ENCODE measurements at places on chromosomes 11 and 22. TPM values are rescaled to one million over a fixed set of nuclear protein-coding genes. Genes with fewer than 3 reads are reported as not detected.
A peak's percentile ranks its signal among the peaks of the same experiment; 100 is the strongest.

Gene OR51E2
- total RNA-seq, result not detected

Gene TRIM3
- total RNA-seq, result 16.5 TPM

Gene HTR3A
- 0.35 TPM for total RNA-seq

Gene FUT4
- 8.0 TPM for total RNA-seq

Gene GLB1L2
- total RNA-seq, result 4.3 TPM

Gene WNT7B
- total RNA-seq, result 16.7 TPM

Gene LMO1
- total RNA-seq, result not detected

Gene OR52I2
- not detected for total RNA-seq

Gene PPARA
- total RNA-seq, result 9.2 TPM

Gene TRPM5
- total RNA-seq, result not detected

Gene RNF215
- total RNA-seq, result 29.3 TPM

Gene OR4A16
- not detected for total RNA-seq

Gene CBLIF
- total RNA-seq, result not detected

Gene CYTH4
- total RNA-seq, result not detected

Gene TMPRSS13
- total RNA-seq, result 0.17 TPM

Gene YPEL1
- total RNA-seq, result 1.0 TPM

Gene CAPRIN1
- 193 TPM for total RNA-seq

DNA sequence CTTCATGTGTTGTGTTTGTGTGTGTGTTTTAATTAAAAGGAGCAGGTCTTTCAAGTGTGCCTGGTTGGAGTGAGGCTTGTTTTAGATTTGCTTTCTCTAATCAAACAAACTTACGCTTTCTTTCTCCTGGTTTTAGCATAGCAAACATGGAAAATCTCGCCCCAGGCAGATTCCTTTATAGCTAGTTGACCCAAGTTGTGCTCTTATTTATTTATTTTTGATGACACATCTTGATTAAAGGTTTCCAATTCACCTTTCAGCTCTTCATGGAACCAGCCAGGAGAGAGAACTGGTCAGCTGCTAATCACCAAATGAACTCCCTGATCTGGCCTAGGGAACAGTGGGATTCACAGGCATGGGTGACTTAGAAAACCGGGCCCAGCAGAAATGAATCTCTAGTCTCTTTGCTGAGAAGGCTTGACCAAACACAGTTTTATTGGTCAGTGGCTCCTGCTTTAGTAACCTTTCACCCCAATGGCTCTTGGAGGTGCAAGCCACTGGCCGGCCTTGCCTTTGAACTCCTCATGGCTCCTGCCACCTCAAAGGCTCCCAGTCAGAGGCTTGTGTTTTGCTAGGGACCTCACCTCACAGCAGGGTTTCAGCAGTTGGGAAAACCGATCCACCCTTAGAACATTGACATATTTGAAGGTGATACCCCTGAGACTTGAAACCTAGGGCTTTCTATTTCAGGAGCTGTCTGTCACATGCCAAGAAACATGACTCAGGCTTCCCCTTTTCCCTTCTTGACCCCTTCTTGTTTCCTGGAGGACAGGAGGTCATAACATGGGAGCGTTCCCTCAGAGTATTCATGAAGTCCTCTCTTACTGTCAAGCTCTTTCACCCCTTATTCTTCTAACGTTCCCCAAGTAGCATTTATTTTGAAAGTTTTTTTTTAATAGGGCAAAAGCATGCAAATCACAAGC lies 48.8 kb downstream of the EXT2 start:
- peak; percentile 69 for DNase-seq

- no peak for DNase-seq
These were observed 79.1 kb downstream of the MSANTD4 start for GRCh38 chr11:105942921-105943320.

DNA sequence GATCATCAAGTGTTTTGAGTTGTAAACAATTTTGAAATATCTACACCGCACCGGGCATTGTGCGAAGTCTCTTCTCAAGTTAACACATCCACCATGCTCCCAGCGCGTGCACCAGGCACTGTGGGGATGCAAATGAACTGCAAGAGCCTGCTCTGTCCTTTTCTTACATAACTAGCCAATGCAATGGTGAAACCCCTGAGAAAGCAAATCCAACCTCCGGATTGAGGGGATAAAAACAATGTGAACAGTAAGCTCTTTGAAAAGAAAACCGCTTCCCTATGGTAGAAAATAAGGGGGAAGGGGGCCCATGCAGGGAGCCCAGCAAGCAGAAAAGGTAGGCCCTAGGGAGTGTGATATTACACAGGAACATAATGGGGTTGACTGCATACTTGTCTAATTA lies 274.9 kb upstream of the MPPED2 start:
- no peak for DNase-seq

DNA sequence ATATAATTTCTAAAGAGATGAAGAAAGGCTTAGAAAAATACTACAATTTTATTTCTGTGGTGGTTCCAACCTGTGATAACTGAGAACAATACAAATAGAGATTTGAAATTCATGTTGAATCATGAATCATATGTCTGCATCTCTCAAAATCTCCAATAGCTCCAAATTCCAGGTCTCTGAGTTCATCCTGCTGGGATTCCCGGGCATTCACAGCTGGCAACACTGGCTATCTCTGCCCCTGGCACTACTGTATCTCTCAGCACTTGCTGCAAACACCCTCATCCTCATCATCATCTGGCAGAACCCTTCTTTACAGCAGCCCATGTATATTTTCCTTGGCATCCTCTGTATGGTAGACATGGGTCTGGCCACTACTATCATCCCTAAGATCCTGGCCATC lies at the start of gene OR56B1:
OR56B1 (plus strand) TSS at position 53 of the 400 bp plus-strand sequence; CDS start at position 122, 69 bp downstream.
- DNase-seq, result no peak

GRCh38 chr22:40210818-40211217 lies 33.1 kb downstream of the TNRC6B start:
- no peak for DNase-seq

- DNase-seq, result no peak
These were observed 74.5 kb upstream of the ARFGAP3 start for GRCh38 chr22:42931421-42932196.

- DNase-seq, result peak; percentile 67
These were observed 11.8 kb downstream of the TBC1D10A start for GRCh38 chr22:30314915-30315314.

- DNase-seq, result no peak
These were observed 67.9 kb upstream of the WNT7B start for GRCh38 chr22:46044621-46045458.

GRCh38 chr11:69965821-69966582 lies 112.1 kb upstream of the ANO1 start:
- DNase-seq, result no peak

- DNase-seq, result no peak
These were observed 34.2 kb downstream of the TMEM184B start for GRCh38 chr22:38238519-38239071.

- no peak for DNase-seq
These were observed 22.8 kb upstream of the PPFIA1 start for GRCh38 chr11:70247710-70248072.

GRCh38 chr22:35350539-35351503 lies 30.1 kb upstream of the HMOX1 start:
- DNase-seq, result peak; percentile 76

GRCh38 chr22:33823552-33823951 lies 96.7 kb downstream of the LARGE1 start:
- DNase-seq, result no peak

GRCh38 chr11:11588891-11589290 lies 32.9 kb downstream of the GALNT18 start:
- DNase-seq, result no peak

- peak; percentile 25 for DNase-seq
These were observed 10.8 kb downstream of the LARGE2 start for GRCh38 chr11:45933131-45933831.

- no peak for DNase-seq
These were observed 281.0 kb downstream of the TENM4 start for GRCh38 chr11:79159657-79160450.

DNA sequence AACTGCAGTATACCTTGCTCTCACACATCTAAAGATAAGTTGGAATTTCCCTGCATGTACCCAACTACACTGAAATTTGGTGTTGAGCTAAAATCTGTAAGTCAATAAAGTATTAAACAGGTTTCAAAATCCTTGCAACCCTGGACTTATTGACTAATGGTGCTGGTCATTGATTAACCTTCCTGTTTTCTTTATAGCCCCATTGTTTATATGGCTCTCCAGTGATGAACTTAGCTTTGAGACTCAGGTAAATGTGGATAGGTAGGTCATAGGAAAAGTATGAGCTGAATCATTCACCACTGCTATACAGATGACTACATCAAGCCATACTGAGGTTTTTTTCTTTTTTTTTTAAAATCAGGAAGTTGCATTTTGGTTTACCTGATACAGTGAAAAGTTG lies 132.7 kb downstream of the FAT3 start:
- DNase-seq, result peak; percentile 99

GRCh38 chr11:132177106-132177505 lies 806.7 kb downstream of the NTM start:
- DNase-seq, result peak; percentile 69

- no peak for DNase-seq
These were observed 53.8 kb upstream of the CAPRIN1 start for GRCh38 chr11:33997584-33998251.

GRCh38 chr11:62774407-62774806 lies 3.2 kb downstream of the TAF6L start:
- DNase-seq, result no peak

- DNase-seq, result no peak
These were observed 76.1 kb downstream of the MED15 start for GRCh38 chr22:20583471-20583922.

GRCh38 chr22:46993633-46994032 lies 231.2 kb downstream of the TBC1D22A start:
- no peak for DNase-seq

- no peak for DNase-seq
These were observed 119.9 kb upstream of the LMO1 start for GRCh38 chr11:8383627-8384026.

DNA sequence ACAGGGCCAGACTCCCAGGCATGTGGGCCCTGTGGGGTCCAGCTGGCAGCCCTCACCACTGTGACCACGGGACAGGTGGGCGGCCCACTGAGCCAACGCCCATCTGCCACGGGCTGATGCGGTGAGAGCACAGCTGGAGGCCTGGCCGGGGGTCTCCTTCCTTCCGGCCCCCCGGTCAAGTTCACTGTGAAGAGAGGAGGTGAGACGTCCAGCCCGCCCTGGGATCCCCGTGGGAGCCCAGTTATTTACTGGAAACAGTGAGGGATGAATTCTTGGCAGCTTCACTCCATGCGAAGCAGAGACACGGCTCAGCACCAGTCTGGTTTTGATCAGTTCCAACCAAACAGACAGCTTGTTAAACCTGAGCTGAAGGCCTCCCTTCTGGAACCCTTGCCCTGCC lies 38.7 kb downstream of the WNT11 start:
- DNase-seq, result no peak

- no peak for DNase-seq
These were observed 486 bp downstream of the STIM1 start for GRCh38 chr11:3855808-3856491.

DNA sequence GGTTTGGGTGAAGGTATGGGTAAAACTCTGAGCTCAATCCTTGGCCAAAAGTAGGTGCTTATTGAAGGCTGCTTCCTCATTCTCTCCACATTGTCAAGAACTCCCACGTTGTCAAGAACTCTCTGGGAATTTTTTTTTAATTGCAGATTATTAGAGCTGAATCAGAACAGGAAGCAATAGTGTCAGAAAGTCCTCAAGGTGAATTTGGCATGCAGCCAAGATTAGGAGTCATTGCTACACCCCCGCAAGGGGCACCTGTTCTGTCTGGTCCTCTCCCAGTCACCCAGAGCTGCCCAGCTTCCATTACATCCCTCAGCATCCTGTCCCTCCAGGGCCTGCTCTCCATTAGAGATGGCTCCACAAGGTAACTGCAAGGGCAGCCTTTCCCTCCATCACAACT lies 996.5 kb downstream of the OPCML start:
- no peak for DNase-seq

Data from renal cortical epithelial cell (primary cell).